Dorsolateral prefrontal cortex (tissue), 122 donors: ENCODE measurements at places on chromosomes 16 and 17. TPM values are rescaled to one million over a fixed set of nuclear protein-coding genes. Genes with fewer than 3 reads are reported as not detected.

Gene PRR29
- 3.3 TPM for total RNA-seq

DNA sequence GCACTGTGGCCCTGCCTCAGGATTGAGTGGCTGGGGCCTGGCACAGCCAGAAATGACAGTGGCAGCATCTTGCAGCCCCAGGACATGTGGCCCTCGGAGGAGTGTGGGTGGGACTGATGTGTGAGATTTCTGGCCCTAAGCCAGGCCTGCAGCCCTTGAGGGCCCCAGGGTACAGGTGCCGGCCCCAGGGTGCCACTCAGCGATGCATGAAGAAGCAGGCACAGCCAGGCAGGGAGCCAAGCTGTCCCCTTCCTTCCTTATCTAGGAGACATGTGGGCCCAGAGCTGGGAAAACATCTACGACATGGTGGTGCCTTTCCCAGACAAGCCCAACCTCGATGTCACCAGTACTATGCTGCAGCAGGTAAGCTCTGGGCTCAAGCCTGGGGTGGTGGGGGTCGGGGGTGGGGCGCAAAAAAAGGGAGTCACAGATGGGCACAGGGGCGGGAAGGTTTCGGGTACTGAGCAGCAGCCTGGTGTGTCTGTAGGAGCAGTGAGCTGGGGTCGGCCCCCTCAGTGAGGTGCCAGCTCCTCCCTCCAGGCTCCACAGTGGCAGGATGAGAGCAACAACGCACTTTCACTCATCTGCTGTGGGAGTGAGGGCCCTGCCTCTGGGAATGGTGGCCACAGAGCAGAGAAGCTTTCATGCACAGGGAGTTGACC, 4.1 kb downstream of the ACE start:
- DNase-seq, result no peak

DNA sequence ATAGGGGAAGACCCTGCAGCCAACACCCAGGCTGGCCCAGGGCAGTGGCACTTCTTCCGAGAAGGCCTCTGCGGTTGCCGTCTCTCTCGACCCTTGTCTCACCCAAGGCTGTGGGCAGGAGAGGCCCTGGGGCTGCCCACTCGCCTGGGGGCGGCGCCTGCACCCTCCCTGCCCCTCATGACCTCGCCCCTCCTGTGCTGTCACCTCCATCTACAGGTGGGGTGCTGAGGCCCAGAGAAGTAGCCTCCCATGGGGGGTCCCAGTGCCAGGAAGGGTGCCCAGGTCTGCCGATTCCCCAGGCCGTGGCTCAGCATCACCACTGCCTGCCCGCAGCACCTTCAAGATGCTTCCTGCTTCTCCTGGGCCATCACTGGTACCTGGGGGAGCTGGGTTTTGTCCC, 992 bp downstream of the NLRC3 start:
- no peak for DNase-seq

Gene TMEM114
- 1.4 TPM for total RNA-seq

- no peak for DNase-seq
Observed at GRCh38 chr16:66900721-66901441, 17.8 kb downstream of the CDH16 start.

DNA sequence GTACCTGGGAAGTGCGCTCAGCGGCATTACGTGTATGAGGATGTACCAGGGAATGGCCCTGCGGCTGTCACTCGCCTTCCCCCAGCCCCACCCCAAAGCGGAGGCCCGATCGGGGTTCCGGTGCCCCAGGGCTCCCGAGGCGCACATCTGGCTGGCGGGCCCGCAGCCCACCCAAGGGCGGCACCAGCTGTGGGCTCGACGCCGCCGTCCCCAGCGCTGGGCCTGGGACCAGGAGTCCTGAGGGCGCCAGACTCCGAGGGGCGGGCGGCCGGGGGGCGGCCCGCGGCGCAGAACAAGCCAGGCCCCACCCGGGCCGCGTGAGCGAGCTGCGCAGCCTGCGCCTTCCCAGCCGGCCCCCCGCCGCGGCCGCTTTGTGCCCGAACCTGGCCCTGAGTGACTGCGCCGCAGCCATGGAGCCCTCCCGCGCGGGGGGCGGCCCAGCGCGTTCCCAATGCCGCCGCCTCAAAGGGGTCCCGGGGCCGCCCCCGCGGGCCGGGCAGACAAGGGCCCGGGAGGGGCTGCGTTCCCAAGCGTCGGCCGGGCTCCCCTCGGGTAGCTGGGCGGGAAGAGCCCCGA, 17.4 kb downstream of the ZNF423 start:
- no peak for DNase-seq

- DNase-seq, result no peak
Observed at GRCh38 chr17:34644941-34645550, 65.7 kb downstream of the TMEM132E start.

DNA sequence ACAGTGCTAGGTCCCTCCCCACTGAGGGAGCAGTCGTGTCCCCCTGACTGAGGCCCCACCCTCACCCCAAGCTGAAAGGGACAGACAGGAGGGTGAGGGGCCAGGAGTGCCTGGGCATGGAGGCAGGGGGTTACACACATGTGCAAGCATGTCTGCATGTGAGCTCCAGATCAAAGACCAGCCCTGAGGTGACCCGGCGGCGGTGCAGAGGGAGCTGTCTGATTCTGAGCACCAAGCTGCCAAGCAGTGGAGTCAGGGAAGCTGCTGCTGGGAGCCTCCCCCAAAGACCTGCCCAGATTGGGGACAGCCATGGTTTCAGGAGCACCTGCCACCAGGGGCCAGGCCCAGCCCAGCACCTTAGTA, 5.5 kb downstream of the DLX3 start:
- no peak for DNase-seq

GRCh38 chr16:29854520-29855100, 8.4 kb downstream of the CDIPT start:
- DNase-seq, result no peak

- no peak for DNase-seq
Observed at GRCh38 chr17:72419866-72420774, 299.3 kb downstream of the SOX9 start.

- no peak for DNase-seq
Observed at GRCh38 chr17:13584701-13585080, 17.0 kb downstream of the HS3ST3A1 start.

GRCh38 chr16:80417706-80418271, 123.0 kb upstream of the DYNLRB2 start:
- no peak for DNase-seq

- no peak for DNase-seq
Observed at GRCh38 chr17:32114536-32114935, 27.8 kb upstream of the RHOT1 start.

Gene GSE1
- total RNA-seq, result 57.4 TPM

GRCh38 chr16:31414706-31415105, 13.5 kb downstream of the COX6A2 start:
- DNase-seq, result no peak

Gene PTGES3L
- 2.8 TPM for total RNA-seq

DNA sequence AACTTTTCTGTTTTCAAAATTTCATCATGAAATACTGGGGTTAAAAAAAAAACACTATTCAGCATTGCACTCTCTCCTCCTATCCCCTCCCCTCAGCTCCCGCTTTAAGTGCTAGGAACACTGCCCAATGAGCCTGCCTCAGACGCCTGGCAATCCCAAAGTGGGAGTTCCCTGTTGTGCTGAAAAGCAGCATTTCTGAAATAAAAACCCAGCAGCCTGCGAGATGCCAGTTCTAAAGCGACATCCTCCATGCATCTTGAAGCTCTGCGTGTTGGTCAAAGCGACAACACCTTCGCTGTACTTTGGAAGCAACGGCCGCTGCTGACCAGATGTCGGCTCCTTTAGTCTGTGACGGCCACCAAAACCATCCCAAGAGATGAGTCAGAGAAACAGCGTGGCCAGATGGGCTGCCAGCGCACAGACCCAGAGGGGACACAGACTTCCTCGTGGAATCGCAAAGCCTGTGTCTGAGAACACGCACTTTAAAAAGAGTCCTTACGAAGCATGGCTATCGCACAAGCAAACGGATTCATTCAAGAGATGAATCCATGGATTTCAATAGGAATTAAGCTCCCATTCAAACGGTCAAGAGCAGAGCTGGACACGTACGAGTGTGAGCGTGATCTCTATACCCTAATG, 32.8 kb downstream of the FBXO31 start:
- peak; percentile 75 for DNase-seq

DNA sequence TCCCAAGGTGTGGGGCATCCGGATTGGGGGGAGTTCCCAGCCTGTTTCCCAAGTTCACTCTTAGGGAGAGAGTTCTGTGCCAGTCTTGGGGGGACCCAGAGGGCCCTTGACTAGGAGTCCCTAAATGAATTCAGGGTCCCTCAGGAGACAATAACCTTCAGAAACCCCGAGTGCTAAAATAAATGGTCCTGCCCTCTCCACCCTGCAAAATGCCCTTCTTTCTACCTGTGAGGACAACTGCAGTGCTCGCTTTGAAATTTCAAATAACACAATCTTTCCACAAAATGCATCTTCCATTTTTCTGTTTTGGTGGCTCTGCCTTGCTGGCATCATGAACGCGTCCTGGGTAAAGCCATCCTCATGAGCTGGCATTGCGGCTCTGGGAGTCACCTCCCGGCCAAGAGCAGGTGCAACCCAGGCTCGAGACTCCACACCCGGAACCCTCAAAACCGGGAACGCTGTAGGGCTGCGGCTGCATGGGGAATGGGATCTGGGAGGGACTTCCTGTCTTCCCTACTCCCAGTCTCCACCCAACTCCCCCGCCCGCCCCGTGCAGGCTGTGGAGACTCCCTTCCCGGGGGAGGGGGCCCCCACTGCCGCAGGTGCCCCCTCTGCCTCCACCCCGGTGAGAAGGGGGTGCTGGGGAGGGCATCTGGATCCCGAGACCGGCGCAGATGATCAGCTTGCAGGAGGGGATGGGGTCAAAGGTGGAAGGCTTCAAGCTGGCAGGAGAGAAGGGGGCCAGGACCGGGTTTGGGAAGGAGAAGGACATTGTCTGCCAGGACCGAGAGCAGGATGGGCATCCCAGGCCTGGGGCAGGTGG, at the start of gene ZNF205:
ZNF205 (plus strand) TSS at position 529 of the 823 bp plus-strand sequence. CDS start 845 bp downstream, outside the sequence.
- peak; percentile 82 for DNase-seq

Gene RND2
- 16.9 TPM for total RNA-seq

- DNase-seq, result no peak
Observed at GRCh38 chr16:15587152-15587825, 55.7 kb downstream of the MARF1 start.

Gene NLE1
- total RNA-seq, result 18.2 TPM

Gene CD300H
- total RNA-seq, result not detected

Gene ST6GALNAC2
- 10.0 TPM for total RNA-seq

DNA sequence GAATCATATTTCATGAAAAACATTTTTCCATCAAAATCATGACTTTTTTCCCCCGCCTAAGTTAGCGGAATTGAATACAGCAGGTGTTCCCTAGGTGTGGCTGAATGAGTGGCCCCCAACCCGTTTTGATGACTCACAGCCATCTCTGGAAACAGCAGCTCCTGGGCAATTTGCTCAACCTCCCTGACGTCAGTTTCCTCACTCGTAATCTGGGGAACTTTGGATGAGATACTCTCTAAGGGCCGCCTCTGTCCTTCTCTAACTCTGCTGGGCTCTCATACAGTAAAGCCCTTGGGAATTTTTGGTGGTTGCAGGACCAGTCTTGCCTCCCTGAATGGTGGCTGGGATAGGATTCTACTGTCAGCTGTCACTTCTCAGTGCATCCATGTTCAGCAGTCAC, 11.6 kb upstream of the NTN1 start:
- DNase-seq, result no peak

Gene SCARF1
- total RNA-seq, result 7.0 TPM

Gene PAQR4
- total RNA-seq, result 79.0 TPM

- DNase-seq, result no peak
Observed at GRCh38 chr17:39208893-39209292, 8.8 kb downstream of the RPL19 start.

Gene SOX9
- total RNA-seq, result 66.3 TPM
